ENCODE measurements at places on chromosomes 13 and 19.

DNA sequence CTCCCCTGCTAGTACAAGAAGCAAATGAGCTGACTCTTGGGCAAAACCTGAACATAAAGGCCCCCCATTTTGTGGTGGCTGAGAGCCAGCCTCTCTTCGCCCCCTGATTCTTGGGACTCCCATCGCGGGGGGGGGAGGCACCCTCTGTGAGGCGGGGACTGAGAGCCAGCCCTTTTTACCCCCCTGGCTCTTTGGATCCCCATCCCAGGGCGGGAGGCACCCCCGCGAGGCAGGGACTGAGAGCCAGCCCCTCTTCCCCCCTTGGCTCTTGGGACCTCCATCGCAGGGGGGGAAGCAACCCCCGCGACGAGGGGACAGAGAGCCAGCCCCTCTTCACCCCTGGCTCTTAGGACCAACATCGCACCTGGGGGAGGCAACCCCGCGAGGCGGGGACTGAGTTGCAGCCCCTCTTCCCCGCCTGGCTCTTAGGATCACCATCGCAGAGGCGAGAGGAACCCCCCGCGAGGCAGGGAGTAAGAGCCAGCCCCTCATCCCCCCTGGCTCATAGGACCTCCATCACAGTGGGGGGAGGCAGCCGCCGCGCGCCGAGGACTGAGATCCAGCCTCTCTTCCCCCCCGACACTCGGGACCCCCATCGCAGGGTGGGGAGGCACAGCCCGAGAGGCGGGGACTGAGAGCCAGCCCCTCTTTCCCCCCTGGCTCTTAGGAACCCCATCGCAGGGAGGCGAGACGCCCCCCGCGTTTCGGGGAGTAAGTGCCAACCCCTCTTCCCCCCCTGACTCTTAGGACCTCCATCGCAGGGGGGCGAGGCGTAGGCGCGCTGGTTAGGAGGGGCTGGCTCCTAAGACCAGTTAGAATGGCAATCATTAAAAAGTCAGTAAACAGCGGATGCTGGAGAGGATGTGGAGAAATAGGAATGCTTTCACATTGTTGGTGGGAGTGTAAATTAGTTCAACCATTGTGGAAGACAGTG lies 2428.4 kb upstream of the PCDH20 start:
- no peak for DNase-seq

DNA sequence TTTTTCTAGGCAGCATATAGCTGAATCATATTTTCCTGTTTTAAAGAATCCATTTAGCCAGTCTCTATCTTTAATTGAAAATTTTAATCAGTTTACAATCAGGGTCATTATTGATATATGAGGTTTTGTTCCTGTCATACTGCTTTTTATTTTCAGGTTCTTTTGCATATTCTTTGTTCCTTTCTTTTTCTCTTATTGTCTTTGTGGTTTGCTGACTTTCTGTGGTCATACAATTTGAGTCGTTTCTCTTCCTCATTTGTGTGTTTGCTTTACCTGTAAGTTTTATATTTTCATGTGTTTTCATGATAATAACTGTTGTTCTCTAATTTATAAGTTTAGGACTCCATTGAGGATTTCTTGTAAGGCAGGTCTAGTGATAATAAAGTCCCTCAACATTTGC lies 812.6 kb downstream of the DACH1 start:
- no peak for DNase-seq

GRCh38 chr13:41107584-41108014 lies 25.0 kb downstream of the KBTBD6 start:
- DNase-seq: no peak

GRCh38 chr13:110106726-110107125 lies 200.2 kb downstream of the COL4A1 start:
- no peak for DNase-seq

- no peak for DNase-seq
Measured at GRCh38 chr13:21557995-21558394, 46.0 kb downstream of the MICU2 start.

DNA sequence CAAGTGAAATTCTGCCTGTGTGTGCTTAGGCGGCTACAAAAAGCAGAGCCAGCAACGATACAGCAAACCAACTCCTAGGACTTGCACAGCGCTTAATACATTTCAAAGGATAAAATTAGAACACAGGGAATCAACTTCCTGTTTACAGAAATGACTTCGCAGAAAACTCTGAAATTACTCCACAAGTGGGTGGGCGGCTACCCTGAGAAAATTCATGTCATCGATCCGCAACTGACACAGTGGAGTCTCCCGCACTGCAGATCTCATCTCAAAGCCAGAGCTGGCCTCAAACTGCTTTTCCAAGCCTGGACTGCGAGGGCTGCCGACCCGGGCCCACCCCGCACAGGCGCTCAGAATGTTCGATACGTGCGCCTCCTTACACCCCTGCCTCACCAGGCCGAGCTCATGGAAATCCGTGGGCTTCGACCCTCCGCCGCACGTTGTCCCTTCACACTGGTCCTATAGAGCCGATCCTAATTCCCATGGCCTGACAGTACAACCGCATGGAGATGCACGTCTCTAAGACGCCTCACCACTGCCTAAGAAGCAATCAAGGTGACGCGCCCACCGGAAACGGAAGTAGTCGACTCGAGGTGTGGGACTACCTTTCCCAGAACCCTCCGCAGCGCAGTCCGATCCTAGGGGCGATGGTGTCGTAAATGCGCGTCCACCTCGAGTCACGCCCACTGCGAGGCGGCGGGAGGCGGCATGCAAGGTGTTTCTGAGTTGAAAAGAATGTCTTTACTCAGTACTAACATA lies at the start of gene ZNF229:
Gene ZNF229 (minus strand): TSS at position 557 of the 759 bp plus-strand sequence. CDS start 5,625 bp downstream, outside the sequence.
- peak; percentile 9 for DNase-seq
